NCI-H526 treated with DMSO at 0.1 percent for 48 hours (cell line): ENCODE measurements at places on chromosomes 11 and 22.

DNA sequence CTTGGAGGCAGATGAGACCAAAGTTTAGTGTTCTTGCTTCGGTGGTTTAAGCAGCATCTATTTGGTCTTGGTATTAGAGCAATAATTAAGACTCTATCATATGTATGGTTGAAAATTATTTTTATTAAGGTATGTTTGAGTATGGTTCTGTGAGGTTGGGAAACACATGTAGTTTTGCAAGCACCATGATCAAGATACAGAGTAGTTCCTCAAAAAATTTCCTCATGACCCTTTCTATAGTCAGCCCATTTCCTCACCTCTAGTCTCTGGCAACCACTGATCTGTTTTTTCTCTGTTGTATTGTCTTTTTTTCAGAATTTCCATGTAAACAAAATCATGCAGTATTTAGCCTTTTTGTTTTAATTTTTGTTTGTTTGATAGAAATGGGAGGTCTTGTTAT, 18.4 kb downstream of the MTMR3 start:
- no peak for DNase-seq

DNA sequence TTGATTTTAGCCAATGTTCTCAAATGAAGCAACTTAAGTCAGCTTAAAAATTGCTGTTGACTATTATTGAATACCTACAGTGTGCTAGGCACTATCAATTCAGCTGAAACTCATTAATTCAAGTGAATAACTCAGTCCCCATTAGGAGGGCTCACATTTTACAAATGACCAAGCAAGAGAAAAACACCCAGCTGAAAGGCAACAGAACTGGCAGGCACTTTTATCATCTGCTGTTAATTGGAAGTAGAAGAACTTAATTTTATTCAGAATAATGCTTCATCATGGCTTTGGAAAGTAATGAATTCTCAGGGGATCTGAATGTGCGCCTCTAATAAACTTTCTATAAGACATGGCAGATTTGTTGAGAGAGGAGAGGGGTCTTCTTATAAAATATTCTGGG, 1066.9 kb downstream of the DLG2 start:
- DNase-seq, result no peak

- no peak for DNase-seq
Observed at GRCh38 chr11:3089236-3090061, 32.2 kb upstream of the CARS1 start.

DNA sequence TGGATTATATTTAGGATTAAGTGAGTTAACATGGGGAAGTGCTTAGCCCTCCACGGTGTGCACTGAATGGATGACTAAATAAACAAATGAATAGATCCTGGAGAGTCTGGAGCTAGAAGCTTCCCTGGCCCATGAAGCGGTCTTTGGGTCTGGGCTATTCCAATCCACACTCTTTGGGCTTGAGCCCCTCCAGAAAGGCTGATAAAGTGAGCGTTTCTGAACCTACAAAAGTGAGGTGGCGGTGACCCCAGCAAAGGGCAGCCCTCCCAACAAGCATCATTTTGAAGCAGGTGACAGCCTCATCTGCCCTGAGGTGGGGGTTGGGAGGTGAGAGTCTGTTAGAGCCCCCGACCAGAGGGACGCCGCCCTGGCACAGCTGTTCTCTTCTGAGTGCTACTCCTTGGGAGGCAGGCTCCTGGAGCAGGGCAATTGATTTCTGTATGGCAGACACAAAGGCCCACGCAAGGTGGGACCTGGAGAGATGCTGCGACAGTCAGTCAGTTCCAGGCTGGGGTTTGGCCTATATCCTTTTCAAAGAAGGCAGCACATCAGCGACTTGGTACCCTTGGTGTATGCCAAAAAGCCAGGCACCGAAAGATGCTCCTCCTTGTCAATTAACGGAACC, 157.8 kb downstream of the CACNA1I start:
- no peak for DNase-seq

- DNase-seq, result no peak
Observed at GRCh38 chr11:78906566-78906965, 331.9 kb upstream of the NARS2 start.

GRCh38 chr22:25062386-25063085, 110.0 kb downstream of the KIAA1671 start:
- no peak for DNase-seq
